ENCODE measurements at places on chromosomes 16 and 17. TPM values are rescaled to one million over a fixed set of nuclear protein-coding genes. Genes with fewer than 3 reads are reported as not detected.

Gene CCL8
- 0.95 TPM for total RNA-seq

GRCh38 chr16:66471716-66472393, 44.8 kb downstream of the BEAN1 start:
- DNase-seq: no peak

DNA sequence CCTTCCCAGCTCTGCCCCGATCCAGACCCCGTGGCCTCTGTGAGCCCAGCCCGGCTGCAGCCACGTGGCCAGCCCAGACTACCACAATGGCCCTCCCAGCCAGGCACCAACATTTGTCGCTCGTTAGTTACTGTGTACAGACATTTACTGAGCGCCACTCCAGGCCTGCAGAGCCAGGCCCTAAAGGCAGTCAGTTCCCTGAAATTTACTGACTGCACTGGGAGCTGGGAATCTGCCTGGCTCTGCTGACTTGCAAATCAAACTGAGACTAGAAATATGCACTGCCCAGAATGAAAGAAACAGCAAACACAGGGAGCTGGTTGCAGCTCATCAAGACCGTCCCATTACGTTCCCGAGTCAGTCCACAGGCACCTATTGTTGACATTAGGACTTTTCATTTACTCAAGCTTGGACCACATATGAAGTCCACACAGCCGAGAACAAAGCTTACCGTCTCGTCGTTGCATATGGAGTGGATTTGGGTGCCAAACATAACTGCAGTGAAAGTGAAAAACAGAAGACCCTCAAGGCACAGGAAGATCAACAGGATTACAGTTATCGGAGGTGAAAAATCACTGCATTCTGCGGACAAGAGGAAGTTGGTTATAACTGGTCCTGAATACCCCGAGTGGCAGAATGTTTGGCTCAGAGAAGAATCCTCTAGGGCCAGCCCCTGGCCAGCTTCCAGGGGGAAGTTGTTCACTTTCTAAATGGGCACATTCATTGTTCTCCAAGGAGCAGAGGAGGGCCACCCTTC, 34.5 kb downstream of the ZDHHC7 start:
- no peak for DNase-seq

Gene RHBDL3
- 0.34 TPM for total RNA-seq

DNA sequence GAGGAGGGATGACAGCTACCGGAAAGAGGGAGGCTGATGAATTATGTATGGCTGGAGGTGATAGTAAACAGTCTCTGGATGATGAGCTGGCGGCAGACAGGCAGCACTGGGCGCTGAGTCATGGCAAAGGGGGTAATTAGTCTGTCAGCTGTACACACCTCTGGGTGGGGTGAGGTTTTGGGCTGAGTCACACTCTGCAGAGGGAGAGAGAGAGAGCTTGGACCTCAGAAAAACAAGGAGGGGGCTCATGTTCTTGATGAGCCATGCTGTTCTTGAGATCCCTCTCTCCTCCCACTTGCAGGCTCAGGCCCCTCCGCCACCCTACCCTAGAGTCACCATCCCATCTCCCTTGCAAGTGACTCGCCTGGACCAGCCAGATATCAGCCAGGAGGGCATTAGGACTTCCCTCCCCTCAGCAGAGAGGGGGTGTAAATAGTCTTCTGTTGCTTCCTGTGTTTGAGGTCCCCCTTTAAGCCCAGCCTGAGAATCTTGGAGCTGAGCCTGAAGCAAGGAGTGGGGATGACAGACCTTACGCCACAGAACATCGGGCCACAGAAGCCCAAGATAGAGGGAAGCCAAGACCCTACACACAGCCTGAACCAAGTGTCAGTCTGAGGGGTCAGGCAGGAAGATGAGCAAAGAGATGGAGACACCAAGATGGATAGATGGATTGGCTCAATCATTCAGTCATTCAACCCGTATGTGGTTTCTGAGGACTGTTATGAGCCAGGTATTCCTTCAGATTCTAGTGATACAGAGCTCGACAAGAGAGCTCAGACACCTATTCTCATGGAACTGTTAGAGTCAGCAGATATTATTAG, 383.2 kb upstream of the CCL2 start:
- DNase-seq: no peak

DNA sequence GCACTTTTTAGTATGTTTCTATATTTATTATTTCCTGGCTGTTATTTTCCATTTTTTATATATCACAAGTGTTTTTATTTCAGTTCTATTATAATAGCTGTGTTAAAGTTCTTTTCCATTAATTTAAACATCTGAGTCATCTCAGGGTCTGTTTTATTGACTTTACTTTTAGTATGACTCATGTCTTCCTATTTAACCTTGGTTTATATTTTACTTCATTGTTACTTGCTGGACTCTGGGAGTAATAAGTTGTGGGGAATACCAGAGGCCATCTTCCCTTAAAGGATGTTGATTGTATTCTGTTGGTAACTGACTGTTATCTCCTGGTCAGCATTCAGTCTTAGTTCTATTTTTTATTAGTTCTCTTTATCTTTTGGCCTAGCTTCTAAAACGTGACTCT, 1508.2 kb downstream of the CDH11 start:
- DNase-seq: no peak

- no peak for DNase-seq
These were observed 38.1 kb downstream of the CLEC19A start for GRCh38 chr16:19323596-19323995.

Gene CD300C
- 4.3 TPM for total RNA-seq

DNA sequence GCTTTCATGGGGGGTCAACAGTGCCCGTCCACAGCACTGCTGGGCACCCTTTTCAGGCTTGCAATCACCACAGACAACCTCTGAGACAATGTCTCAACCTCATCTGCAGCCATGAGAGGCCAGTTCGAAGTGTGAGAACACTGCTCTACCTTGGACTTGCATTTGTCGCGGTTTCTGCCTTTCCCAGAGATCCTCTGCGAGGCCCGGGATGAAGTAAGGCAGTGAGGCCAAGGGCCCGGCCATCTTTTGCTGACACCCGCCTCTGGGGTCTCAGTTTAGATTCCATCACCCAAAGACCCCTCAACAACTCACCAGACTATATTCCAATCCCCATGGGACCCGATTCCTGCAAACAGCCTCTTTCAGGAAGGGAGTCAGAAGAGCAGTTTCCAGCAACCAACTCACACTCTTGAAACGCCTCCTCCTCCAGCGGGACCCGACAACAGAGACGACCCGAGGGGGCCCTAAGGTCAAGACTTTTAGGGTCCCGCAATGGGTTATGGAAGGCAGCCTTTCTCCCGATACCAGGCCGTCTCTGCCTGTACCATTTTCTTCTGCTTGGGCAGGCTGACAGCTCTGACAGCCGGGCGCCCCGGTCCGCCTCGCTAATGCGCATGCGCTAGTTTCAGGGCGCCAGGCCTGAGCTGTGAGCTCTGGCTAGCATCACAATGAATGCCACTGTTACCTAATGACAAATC, 576.0 kb downstream of the KCNJ18 start:
- DNase-seq: peak; percentile 25

DNA sequence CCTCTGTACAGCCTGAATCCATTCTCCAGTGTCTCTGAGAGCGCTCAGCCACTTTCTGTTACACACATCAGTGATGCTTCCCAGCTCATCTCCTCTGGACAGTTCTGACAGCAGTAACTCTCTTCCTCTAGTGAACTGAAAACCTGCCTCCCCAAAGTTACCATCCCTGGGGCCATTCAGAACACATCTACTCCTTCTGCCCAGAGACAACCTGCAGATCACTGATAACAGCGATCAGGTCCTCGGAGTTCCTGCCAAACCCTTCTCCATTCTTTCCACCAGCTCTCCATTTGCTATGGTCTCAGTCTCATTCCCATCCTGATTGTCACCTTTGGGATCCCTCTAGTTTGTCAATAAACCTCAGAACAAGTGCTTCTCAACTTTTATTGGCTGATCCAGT, 7.3 kb downstream of the ZZEF1 start:
- no peak for DNase-seq

GRCh38 chr17:31216031-31216751, 80.8 kb downstream of the OMG start:
- no peak for DNase-seq

Gene CBX2
- total RNA-seq: 6.2 TPM

DNA sequence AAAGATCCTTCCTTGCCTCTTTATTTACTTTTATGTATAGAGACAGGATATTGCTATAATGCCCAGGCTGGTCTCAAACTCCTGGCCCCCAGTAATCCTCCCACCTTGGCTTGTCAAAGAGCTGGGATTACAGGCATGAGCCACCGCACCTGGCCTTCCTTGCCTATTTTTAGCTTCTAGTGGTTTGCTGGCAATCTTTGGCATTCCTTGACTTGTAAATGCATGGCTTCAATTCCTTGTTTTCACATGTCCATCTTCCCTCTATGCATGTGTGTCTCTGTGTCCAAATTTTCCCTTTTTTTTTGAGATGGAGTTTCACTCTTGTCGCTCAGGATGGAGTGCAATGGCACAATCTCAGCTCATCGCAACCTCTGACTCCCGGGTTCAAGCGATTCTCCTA, 22.5 kb downstream of the HEXIM2 start:
- no peak for DNase-seq

DNA sequence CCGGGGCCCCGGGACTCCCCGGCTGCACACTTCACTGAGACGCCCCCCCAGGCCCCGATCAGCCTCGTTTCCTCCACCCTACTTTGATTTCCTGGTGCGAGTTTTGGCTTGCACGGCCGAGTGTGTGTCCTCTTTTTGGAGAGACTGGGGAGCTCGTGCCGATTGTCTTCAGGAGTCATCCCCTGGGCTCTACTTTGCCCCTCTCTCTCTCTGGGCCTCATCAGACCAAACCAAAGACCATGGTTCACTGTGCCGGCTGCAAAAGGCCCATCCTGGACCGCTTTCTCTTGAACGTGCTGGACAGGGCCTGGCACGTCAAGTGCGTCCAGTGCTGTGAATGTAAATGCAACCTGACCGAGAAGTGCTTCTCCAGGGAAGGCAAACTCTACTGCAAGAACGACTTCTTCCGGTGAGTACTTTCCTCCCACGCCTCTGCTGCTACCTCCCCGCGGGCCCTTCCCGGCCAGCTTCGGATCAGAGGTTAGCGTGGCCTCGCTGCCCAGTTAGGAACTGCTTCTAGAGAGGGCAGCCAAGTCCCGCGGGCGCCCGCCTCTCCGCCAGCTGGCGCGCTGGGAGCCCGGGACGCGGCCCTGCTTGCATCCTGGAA, 787 bp downstream of the LHX1 start:
- DNase-seq: no peak

Gene RDM1
- not detected for total RNA-seq

Gene ZCCHC14
- 18.3 TPM for total RNA-seq

DNA sequence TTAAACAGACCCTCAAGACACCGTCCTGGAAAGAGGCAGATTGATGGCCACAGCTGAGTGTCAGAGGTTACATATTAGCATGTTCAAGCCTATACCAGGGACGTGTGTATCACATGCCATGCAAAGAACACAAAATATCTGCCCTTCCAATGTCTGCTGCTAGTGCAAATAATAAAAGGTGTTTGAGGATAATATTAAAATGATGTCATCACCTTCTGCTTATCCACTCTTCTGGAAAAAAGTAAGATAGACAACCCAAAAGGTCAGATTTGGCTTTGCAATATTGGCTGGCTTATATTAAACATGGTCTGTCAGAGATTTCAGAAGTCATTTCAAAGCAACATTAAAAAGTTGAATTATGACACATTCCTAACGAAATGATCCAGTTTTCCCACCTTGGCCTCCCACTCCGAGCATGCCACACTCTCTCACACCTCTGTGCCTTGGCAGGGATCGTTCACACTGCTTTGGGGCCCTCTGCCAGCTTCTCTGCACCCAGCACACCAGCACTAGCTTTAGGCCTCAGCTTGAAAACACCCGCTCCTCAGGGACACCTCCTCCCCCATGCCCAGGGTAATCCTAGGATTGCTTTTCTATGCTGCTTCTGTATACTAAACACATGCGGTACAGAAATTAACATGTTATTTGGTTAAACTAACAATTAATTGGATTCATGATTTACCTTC, 248.2 kb downstream of the NTN1 start:
- DNase-seq: no peak

DNA sequence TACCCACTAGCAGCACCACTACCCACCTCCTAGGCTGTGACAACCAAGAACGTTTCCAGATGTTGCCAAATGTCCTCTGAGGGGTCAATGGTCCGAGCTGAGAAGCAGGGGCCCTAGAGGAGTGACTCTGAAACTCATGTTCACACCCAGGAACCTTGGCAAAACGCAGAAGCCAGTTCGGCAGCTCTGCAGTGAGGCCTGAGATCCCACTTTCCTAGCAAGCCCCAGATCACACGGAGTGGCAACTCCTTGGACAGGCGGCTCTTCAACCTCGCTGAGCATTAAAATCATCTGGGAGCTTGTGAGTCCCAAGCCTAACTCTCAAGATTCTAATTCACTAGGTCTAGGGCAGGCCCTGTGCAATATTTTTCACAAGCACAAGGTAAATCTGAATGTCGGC, 17.3 kb downstream of the ELAC2 start:
- DNase-seq: no peak

- DNase-seq: no peak
These were observed 3.9 kb downstream of the FDXR start for GRCh38 chr17:74868908-74869255.

DNA sequence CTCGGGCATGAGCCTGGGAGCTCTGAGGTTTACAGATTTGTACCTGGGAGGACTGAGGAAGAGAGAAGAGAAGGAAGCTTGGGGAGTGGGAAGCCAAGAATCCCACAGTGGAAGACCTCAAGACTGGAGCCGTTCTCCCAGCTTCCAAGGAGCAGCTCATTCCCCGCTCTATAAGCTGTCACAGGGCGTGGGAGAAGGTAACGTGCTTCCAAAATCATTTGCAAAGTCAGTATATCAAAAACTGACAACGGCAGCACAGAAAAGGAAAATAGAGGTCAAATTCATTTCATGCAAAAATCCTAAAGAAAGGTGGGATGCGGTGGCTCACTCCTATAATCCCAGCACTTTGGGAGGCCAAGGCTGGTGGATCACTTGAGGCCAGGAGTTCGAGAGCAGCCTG, 7.8 kb downstream of the PIK3R5 start:
- DNase-seq: peak; percentile 23

DNA sequence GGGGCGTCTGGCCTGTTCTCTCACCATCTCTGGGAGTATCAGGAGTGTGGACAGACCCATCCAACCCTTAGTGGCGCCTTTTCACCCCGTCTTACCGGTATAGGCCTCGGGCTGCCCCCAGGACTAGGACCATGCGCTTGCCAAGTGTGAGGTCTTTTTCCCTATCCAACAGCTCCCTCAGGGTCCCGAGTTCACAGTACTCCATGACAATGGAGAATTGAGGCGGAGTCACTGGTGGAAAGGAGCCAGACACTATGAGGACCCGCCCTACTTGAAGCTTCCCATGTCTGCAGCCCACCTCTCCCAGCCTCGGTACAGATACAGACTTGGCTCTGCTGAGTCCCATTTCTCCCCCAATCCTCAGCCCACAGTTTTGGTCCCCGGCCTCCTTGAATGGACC, 15.9 kb upstream of the RFWD3 start:
- no peak for DNase-seq

All from spleen (tissue), 13 donors.